ENCODE measurements at places on chromosomes 1 and 21.
A peak's percentile ranks its signal among the peaks of the same experiment; 100 is the strongest.

DNA sequence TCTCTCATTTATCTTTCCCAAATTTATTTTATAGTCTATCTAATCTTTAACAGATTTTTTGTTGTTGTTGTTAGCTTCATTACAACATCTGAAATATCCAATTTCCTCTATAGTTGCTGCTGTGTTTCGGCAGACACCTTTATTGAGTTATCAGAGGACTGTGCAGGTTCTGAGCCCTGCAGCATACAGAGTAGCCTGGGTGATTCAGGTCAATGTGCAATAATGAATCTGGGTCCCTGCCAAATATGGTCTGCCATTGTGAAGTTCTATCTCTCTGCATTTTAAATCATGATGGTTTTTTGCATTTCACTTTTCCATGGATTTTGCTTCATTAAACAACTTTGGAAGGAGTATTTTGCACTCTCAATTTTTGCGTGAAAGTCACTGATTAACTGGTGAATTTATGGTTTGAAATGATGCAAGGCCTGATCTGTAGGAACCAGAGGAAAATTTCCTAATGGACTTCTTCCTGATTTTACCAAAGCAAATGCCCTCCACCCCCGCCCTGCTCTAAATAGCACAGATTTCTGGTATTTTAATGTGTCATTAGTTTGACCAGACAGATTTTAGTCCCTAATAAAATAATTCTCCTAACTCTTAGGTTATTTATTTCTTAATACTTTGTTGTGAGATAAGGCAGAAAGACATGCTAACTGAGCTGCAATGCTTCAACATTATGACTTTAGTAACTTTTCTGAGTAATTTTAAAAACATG is 402.3 kb downstream of the PTBP2 start:
- no peak for DNase-seq

GRCh38 chr1:1628754-1629429 is 3.1 kb upstream of the MMP23B start:
- DNase-seq, result peak; percentile 40

GRCh38 chr1:39639305-39640130 is at the start of gene HEYL:
Gene HEYL, minus strand, starts transcription at chr1:39639643. Its CDS starts 18 bp downstream, at chr1:39639625.
- peak; percentile 39 for DNase-seq

GRCh38 chr1:246599315-246599714 is 33.1 kb downstream of the CNST start:
- no peak for DNase-seq

- no peak for DNase-seq
Measured at GRCh38 chr1:3122311-3122710, 53.3 kb downstream of the PRDM16 start.

Data from GM06990 (cell line).